Dermis microvascular lymphatic vessel endothelial cell (primary cell): ENCODE measurements at places on chromosomes 1 and 21. TPM values are rescaled to one million over a fixed set of nuclear protein-coding genes. Genes with fewer than 3 reads are reported as not detected.

The FCRL6 gene
- not detected in 2 replicates for total RNA-seq

The SLC35F3 gene
- not detected in 2 replicates for total RNA-seq

The SLAMF8 gene
- not detected in 2 replicates for total RNA-seq

The MFSD2A gene
- total RNA-seq: 0.13 and 0.51 TPM in 2 replicates

The OLFM3 gene
- total RNA-seq: not detected in 2 replicates

The FABP3 gene
- total RNA-seq: 0.13 and 1.3 TPM in 2 replicates

The PLA2G2F gene
- total RNA-seq: not detected in 2 replicates

The CLCNKB gene
- under 0.01 TPM in 1 of 2 replicates, not detected in the other for total RNA-seq

The RHOU gene
- total RNA-seq: 18.9 and 31.5 TPM in 2 replicates

The RGS21 gene
- not detected in 2 replicates for total RNA-seq

The PRAMEF20 gene
- not detected in 2 replicates for total RNA-seq

The SLFNL1 gene
- total RNA-seq: 0.13 and 0.25 TPM in 2 replicates

The CCDC185 gene
- not detected in 2 replicates for total RNA-seq

The IVL gene
- not detected in 2 replicates for total RNA-seq

The FPGT gene
- 9.1 and 10.7 TPM in 2 replicates for total RNA-seq

The SLC6A17 gene
- total RNA-seq: 2.4 and 2.7 TPM in 2 replicates

The TMPRSS15 gene
- total RNA-seq: not detected in 2 replicates

The NUP210L gene
- total RNA-seq: under 0.01 TPM in 2 replicates

The ARHGEF16 gene
- total RNA-seq: 0.39 and 0.76 TPM in 2 replicates

The ANGPTL3 gene
- total RNA-seq: not detected in 2 replicates

The RCSD1 gene
- total RNA-seq: 21.4 and 28.8 TPM in 2 replicates

The AGT gene
- not detected in 2 replicates for total RNA-seq

The FNDC7 gene
- total RNA-seq: under 0.01 TPM in 1 of 2 replicates, not detected in the other
